Stimulated activated CD4-positive, alpha-beta T cell treated with anti-CD3 and anti-CD28 coated beads, Interleukin-1b, Interleukin-23, amount 100 ng/mL, for 4 hours (primary cell): ENCODE measurements at places on chromosomes 12 and 14.

DNA sequence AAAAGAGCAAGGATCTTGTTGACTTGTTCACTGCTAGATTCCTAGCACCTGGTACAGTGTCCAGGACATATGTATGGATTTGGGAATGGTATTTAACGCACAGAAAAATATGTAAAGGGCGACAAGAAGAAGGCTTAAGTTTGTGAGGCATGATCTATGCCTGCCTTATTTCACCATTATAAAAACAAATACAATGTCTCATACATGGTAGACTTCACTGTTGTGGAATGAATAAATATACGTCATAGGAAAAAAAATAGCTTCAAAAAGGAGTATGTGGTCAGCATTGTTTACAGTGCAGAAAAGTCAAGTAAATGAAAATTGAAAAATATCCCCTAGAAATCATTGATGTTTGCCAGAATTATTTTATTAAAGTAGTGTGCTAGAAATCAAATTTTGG, 30.0 kb downstream of the HCFC2 start:
- DNase-seq = no peak

DNA sequence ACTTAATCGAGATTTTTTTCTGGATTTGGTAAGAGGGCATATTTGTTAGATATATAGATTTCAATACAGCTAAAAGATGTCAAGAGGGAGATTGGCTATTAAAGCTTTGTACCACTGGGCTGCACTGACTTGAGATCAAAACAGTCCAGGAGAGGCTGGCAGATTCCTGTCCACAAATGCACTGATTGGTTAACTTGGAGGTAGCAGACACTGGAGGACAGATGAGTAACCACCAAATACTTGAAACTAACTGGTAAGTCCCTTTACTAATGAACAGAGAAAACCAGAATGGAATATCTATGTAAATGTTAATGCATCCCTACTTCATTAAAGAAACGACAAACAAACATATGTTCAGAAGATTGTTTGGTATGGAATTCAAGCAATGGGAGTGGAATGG, 416.6 kb downstream of the LRIG3 start:
- no peak for DNase-seq

GRCh38 chr12:54419088-54419887, at the start of gene ITGA5:
ITGA5 (minus strand) TSS chr12:54419266; CDS start chr12:54419198, 68 bp downstream.
- peak; percentile 46 for DNase-seq

GRCh38 chr12:122395319-122395718, 27.1 kb downstream of the CLIP1 start:
- no peak for DNase-seq

- no peak for DNase-seq
Measured at GRCh38 chr12:5047729-5048128, 4.0 kb downstream of the KCNA5 start.

- no peak for DNase-seq
Measured at GRCh38 chr14:91685600-91685999, 46.3 kb downstream of the CATSPERB start.

DNA sequence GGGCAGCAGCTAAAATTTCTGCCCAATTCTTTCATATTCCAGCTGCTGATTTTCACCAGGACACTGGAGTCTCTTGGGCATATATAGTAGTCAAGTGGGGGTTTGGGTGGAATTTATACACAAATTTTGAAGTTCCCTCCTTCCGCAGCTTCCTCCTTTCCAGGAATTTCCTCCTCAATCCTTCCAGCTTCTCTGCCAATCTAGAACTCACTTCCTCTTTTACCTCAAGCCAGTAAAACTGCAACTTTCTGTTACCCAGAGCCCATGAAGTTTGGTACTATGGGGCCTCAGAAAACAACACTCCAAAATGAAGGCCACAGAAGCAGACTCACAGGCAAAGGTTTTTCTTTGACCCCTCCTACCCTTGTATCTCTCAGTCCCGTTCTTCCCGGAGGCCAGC, 51.7 kb upstream of the G2E3 start:
- no peak for DNase-seq

GRCh38 chr12:39935275-39935674, 170.6 kb downstream of the SLC2A13 start:
- no peak for DNase-seq

DNA sequence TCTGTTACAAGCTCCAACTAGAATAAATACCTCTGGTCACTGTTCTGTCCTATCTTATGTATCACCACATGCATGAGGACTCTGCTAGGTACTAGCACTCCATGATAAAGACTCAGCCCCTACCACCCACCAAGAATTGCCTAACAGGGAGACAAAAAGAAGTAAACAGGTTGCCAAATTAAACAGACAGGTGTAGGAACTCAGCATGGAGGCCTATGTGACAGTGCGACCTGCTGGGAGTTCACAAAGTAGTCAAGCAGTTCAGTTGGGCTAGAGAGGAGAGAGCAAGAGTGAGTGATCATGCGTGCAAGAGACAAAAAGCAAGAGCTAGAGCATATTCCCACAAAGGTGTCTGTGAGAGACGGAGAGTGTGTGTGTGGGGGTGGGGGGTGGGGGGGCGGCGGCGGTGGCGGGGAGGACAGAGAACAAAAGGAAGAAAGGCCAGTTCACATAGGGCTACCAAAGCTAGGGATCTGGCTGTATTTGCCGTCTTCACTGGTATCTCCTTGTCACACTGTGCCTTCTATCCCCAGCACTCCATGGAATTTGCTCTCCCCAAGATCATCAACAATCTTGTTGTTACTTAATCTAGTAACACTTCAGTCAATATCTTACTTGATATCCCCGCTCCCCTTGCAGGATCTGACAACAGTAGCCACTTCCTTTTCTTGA, 81.2 kb downstream of the SPPL3 start:
- no peak for DNase-seq

DNA sequence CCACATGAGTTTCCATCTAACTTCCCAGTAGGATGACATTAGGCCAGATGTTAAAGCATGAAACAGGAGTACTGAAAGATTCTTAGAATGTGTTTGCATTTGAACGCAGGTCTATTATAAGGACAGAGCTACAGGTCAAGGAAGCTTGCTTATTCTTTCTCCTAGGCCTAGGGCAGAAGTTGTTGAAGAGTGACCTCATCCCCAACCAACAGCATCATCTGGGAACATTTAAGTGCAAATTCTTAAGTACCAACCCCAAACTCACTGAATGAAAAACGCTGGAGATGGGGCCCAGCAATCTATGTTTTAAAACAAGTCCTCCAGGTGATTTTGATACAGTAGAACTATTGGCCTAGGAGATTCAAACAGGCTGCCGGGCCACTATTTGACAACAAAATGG, 52.4 kb downstream of the PAPLN start:
- DNase-seq = no peak
